ENCODE measurements at places on chromosomes 7 and 10.

GRCh38 chr10:114540236-114540635 lies 117.8 kb downstream of the ABLIM1 start:
- no peak for DNase-seq

GRCh38 chr7:7897949-7898515 lies 70.6 kb upstream of the GLCCI1 start:
- DNase-seq = peak; percentile 40

- no peak for DNase-seq
These were observed 93.0 kb downstream of the ARHGAP22 start for GRCh38 chr10:48511875-48512231.

GRCh38 chr10:50271564-50272250 lies 20.4 kb upstream of the ASAH2 start:
- DNase-seq = no peak

- DNase-seq = no peak
These were observed 25.5 kb downstream of the JAZF1 start for GRCh38 chr7:28155019-28155660.

DNA sequence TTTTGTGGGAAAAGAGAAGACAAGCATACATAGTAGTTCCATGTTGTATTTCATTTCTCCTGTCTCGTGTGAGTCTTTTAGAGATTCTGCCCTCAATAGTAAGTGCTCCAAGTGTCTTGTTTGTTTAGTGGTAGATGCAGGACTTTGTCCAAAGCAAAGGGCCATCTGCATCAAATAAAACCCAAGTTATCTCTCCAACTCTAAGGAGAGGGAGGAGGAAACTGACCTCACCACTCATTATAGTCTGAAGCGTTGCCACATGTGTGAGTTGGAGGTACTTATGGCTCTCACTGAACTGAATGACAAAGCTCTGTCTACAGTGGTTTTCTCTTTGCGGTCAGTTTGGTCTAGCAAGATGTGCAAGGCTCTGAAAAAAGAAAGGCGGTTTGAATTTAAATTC lies 272.6 kb downstream of the DOCK4 start:
- no peak for DNase-seq

DNA sequence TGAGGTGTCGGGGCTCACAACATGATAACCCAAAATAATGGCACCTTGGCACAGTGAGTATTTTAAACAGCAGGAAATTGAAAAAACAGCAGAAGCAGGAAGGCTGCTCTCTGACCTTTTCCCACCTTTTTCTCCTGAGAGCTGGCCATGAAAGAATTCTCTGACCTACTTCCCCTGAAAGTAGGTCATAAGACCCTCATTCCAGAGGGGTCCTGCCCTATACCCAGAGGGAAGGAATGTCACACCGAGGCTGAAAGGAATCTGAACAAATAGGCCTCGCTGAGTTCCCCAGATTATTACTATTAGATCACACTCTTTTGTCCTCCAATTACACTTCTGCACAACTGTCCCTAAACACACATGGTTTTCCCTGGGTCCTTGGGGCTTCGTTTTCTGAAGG lies 18.8 kb downstream of the CPVL start:
- DNase-seq = no peak

DNA sequence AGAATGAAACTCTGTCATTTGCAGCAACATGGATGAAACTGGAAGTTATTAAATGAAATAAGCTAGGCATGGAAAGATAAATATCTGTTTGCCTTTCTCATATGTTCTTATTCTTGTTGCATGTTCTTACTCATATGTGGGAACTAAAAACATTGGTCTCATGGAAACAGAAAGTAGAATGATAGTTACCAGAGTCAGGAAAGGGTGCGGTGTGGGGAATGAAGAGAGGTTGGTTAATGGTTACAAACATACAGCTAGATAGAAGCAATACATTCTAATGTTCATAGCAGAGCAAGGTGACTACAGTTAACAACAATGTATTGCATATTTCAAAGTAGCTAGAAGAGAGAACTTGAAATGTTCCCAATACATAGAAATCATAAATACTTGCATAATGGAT lies 105.1 kb downstream of the FAM107B start:
- DNase-seq = no peak

- DNase-seq = no peak
These were observed 39.7 kb downstream of the TES start for GRCh38 chr7:116249969-116250553.

GRCh38 chr7:28280516-28280915 lies 99.9 kb upstream of the JAZF1 start:
- DNase-seq = no peak

DNA sequence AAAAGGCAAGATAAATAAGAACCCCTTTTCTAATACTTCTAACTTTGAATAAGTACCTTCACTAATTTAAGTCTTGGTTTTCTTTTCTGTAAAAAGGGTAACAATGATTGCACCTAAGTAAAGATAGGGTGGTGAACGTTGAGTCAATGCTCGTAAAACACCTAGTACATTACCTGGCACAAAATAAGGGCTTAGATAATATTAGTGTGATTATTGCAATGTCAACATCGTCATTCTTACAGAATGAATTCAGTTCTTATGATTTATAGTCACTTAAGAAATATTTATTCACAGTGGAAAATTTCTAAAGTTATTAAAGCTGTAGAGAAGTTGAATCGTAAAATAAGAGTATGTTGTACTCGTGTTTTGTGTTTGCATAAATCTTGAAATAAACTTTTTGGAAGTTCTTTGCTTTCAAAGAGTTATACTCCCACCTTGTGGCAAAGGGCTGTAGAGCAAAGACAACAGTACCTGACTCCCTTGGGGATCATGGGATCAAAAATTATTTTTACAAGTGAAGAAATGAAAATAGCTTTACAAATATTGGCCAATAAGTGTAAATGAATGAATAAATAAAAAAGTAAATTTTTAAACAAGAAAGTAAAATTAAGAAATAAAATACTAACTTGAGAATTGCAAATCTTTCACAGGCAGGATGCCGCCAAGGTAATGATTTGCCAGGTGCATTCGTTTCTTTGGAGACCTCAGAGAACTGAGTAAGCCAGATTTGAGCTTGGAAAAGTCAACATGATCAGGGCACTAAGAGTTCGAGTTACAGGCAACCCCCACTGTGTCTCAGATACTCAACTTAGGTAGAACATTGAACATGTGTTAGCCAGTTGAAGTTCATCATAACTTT lies 285.8 kb upstream of the CACNA2D1 start:
- DNase-seq = peak; percentile 13

All from fibroblast of skin of left biceps (primary cell).